ENCODE measurements at places on chromosomes 5 and 9.

DNA sequence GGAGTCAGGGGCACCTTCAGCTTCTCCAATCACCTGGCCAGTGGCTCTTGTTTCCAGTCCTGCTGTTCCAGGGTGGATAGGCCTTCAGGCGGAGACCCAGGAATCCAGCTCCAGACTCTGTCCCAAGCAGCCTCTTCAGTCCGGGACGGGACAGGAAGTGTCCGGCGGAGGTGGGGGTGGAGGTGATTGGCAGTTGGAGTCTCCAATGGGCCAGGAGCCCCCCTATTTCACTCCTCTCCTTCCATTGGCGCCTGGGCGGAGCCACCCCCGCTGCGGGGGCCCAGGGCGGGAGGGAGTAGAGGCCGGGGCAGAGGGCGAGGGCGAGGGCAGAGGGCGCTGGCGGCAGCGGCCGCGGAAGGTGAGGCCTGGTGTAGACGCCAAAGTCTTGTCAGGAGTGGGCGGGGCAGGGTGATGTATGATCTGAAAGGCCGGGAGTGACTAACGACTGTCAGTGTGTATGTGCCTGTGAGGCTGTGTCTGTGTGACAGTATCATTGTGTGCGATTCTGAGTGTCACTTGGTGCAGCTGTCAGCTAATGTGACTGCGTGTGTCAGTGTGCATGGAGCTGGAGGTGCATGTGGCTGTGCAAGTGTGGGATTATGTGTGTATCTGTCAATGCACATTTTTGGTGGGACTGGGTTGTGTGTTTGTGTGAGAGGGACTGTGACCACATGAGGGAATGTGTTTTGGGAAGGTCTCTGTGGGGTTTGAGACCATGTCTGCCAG lies at the start of gene IL11RA:
TSS of gene IL11RA (plus strand) at position 310 of the 726 bp plus-strand sequence. CDS start 3,033 bp downstream, outside the sequence.
- peak; percentile 76 for DNase-seq

- no peak for DNase-seq
Observed at GRCh38 chr5:177103523-177104253, 17.0 kb downstream of the FGFR4 start.

GRCh38 chr9:135473972-135474543 lies 5.5 kb upstream of the PPP1R26 start:
- no peak for DNase-seq

DNA sequence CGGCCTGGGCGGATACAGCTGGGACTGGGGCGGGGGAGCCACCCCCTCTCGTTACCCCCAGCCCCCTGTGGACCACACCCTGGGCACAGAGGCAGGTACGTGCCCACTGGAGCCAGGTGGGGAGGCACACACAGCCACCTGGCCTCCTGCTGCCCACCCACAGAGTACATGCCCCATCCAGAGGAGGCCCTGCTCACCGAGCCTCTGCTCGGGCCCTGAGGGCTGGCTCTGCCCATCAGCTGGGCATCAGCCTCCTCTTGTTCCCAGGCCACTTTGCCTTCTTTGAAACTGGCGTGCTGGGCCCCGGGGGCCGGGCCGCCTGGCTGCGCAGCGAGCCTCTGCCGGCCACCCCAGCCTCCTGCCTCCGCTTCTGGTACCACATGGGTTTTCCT lies 6.3 kb downstream of the MAMDC4 start:
- DNase-seq = no peak

DNA sequence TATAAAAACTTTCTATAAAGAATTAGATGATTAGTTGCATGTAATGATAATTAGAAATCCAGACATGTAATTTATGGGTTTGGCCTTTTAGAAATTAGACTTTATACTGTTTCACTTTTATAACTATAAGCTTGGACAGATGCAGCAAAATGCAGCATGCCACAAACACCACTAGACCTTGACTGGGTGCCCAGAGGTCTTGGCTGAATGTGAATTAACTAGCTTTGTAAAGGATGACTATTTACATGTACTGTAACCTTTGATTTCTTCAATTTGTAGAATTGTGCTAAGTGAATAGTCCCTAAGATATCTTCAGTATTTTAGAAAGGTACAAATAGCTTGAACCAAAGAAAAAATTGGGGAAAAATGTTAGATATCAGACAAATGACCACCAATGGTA lies 2168.1 kb downstream of the MAT2B start:
- no peak for DNase-seq

DNA sequence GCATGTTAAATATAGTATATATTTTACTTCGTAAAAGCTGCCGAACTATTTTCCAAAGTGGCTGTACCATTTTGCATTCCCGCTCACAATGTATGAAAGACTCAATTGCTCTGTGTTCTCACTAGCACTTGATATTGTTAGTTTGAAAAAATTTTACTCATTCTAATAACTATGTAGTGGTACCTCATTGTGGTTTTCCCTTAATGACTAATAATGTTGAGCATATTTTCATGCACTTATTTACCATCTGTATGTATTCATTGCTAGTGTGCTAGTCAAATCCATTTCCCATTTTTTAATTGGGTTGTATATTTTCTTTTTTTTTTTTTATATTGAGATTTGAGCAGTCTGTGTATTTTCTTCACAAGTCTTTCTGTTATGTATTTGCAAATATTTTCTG lies 58.4 kb downstream of the RANBP17 start:
- no peak for DNase-seq

DNA sequence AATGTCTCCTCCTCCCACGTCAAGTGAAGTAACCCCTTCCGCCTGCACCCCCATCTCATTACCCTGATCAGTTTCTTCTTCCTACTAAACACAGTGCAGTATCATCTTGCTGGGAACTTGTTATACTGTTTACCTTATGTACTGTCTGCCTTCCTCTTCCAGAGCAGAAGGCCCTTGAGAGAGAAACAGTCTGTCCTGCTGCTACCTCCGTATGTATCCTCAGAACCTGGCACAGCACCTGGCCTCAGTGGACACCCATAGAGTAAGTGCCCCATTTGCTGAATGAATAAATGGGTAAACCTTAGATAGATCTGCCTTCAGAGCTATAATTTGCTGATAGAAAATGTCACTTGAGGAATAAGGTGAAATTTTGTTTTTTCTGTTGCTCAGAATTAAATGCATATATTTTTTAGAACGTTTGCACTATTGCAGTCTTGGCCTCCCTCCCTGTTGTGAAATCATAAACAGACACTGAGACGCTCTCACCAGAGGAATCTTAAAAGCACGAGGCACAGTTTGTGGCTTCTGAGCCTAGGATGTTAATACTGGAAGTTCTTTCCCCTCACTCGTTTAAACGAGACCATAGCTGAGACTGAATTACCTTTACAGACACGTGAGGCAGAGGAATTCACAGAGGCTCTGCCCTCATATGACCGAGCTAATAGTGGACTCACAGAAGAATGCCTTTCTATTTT lies 223.1 kb upstream of the DAP start:
- no peak for DNase-seq

DNA sequence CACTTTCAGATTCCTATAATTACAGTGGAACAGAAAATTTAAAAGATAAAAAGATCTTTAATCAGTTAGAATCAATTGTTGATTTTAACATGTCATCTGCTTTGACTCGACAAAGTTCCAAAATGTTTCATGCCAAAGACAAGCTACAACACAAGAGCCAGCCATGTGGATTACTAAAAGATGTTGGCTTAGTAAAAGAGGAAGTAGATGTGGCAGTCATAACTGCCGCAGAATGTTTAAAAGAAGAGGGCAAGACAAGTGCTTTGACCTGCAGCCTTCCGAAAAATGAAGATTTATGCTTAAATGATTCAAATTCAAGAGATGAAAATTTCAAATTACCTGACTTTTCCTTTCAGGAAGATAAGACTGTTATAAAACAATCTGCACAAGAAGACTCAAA lies 29.5 kb downstream of the ZFYVE16 start:
- no peak for DNase-seq

DNA sequence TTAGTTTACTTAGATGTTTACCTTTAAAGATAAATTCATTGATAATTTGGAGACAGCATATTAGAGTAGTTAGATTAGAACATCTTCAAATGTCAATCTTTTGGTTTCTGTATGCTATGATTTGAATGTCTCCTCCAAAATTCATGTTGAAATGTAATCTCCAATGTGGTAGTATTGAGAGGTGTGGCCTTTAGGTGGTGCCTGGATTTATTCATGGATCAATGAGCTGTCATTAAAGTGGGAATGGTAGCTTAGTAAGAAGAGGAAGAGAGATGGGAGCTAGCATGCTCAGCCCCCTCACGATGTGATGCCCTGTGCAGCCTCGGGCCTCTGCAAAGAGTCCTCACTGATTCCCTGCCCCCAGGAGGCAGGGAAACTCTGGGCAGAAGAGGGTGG lies 133.6 kb upstream of the TUT7 start:
- no peak for DNase-seq

DNA sequence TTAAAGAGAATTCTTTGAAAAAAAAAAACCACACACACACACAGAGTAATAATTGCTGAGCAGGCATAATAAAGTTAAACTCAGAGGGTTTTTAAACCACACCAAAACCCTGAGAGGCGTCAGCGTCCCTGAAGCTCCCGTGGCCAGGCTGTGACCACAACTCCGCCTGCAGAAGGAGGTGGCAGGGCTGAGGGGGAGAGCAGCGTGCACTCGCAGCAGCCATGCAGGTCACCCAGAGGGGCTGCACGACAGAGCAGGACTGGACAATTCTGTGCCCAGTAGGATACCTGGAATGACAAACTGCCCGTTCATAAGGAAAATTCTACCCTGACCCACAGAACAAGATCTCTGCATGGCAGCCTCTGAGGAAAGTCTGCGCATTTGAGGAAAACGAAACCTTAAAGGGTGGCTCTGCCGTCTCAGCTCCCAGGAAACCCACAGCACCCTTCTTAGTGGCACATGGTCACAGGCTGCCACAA lies 44.0 kb downstream of the ROR2 start:
- DNase-seq = no peak

DNA sequence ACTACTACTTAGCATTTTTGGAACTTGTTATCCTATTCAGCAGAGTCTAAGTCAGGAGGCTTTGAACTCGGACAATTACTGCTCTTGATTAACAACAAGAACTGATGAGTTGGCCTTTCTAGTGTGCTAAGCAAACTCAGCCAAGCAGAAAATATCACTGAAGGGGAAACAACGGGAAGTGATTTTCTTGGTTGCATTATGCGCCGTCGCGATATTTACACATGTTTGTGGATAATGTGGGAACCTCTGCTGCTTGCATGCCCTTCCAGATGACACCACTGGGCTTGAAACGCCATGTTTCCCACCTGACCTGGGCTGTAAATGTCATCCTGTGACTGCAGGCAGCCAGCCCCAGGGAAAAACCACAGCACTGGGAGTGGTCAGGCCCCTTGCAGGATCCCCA lies 205.5 kb downstream of the PAX5 start:
- DNase-seq = no peak

- no peak for DNase-seq
Observed at GRCh38 chr5:115626445-115626823, 598 bp upstream of the TMED7 start.

- no peak for DNase-seq
Observed at GRCh38 chr9:129602598-129603415, 18.1 kb downstream of the C9orf50 start.

GRCh38 chr9:32965566-32965965 lies 35.9 kb downstream of the APTX start:
- DNase-seq = no peak

DNA sequence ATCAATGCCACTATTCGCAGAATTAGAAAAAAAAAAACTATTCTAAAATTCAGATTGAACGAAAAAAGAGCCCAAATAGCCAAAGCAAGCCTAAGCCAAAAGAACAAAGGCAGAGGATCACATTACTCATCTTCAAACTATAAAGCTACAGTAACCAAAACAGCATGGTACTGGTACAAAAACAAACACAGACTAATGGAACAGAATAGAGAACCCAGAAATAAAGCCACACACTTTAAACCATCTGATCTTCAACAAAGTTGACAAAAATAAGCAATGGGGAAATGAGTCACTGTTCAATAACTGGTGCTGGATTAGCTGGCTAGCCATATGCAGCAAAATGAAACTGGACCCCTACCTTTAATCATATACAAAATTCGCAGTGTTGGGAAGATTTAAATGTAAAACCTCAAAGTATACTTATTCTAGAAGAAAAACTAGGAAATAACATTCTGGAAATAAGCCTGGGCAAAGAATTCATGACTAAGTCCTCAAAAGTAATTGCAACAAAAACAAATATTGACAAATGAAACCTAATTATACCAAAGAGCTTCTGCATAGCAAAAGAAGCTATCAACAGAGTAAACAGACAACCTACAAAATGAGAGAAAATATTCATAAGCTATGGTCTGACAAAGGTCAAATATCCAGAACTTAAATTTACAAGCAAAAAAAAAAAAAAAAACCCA lies 153.7 kb downstream of the NDUFS4 start:
- no peak for DNase-seq

DNA sequence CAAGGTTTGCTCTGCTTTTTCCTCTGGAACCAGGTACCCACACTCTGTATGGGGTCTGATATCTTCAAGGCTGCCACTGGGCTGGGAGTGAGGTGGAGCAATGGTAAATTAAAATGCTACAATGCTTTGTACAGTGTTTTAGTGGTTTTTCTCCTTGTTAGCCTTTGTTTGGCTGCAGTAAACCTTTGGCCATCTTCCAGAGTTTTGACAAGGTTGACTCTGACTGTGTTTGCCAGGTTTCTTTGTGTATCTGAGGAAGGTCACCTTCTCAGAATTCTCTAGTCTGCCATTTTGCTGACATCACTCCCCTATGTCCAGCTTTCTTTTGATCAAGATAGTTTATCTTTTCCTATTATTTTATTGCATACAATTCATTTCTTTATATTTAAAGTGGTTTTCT lies 11.2 kb downstream of the SPATA31D1 start:
- DNase-seq = no peak

GRCh38 chr9:129139993-129140396 lies 28.8 kb downstream of the PTPA start:
- DNase-seq = peak; percentile 98

DNA sequence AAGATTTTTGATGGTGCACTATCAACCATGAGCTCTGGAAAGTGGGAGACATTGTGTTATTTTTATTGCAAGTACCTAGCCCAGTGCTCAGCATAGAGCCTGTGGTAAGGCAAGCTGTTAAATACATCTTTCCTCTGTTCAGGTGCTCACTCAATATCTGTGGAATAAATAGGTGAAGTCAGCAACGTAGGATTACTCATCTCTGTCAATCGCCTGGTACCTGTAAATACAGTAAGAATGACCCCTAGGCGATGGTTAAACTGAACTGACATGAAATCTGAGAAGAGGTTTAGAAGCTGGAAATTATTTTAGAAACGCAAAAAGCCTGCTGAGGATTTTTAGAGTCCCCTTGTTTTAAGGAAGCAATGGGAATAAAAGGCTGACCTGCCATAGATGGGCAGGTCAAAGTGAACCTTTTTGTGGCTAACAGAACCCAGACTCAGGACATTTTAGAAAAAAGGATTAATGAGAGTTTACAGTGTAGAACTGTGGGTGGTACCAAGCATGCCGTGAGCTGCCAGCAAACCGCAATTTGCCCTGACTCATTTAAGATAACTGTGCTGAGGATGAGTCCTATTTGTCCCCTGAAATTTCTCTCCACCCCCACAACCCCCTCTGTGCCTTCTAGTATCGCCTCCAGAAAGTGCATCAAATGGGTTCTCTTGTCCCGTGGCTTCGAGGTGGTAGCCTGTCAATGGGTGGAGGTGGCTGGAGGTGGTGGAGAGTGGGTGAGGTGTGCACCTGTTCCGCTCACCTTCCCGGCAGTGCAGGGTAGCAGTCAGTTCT lies 375.1 kb downstream of the MED10 start:
- no peak for DNase-seq
